ENCODE measurements at places on chromosomes 13 and 19.

DNA sequence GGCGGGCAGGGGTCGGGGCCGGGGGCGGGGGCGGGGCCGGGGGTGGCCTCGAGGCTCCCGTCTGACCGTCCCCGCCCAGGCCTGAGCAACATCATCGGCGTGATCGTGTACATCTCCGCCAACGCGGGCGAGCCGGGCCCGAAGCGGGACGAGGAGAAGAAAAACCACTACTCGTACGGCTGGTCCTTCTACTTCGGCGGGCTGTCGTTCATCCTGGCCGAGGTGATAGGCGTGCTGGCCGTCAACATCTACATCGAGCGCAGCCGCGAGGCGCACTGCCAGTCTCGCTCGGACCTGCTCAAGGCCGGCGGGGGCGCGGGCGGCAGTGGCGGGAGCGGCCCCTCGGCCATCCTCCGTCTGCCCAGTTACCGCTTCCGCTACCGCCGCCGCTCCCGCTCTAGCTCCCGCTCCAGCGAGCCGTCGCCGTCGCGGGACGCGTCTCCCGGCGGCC, 9.4 kb upstream of the CACNG6 start:
- DNase-seq: no peak

DNA sequence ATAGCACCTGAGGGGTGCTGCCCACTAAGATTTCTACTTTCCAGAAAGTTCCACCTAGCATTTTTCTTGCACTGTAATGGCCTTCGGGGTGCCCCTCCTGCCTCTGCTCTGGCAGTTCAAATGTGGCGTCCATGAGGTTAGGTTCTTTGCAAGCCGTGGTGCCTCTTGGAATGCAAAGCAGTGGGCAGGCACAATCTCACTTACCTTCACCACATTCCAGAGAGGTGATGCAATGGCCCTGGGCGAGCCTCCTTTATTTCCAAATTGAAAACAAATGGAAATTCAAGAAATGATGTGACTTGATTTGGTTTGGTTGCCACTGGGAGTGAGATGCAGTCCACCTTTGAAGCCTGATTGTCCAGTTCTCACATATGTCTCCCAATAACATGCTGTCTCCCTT, 46.9 kb downstream of the FGF9 start:
- no peak for DNase-seq

GRCh38 chr13:78816592-78816991, 157.6 kb upstream of the OBI1 start:
- DNase-seq: no peak

DNA sequence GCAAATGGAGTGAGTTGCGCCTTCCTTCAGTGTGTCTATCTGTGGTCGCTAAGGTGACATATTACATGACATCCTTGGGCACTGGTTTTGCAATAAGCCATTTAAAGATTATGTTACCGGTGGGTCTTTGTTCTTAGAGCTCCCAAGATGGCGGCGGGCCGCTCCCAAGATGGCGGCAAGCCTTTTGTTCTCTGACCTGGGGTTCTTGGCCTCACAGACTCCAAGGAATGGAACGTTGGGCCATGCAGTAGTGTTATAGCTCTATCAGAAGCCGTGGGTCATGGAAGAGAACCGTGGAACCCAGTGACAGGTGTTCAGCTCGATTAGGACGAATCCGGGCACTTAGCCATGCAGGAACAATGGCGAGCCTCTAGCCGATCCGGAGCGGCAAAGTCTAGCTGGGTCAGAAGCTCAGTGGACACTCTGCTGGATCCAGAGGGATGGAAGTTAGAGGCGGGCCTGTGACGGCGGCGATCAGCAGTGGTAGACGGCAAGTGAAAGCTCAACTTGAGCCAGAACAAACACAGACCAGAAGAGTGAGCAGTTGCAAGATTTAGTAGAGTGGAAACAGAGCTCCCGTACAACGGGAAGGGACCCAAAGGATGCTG, 188.6 kb downstream of the TEX29 start:
- no peak for DNase-seq

GRCh38 chr13:113835461-113836270, 28.2 kb downstream of the GAS6 start:
- no peak for DNase-seq

- no peak for DNase-seq
Measured at GRCh38 chr13:113730831-113731191, 28.2 kb upstream of the TMEM255B start.
